ENCODE measurements at places on chromosomes 3 and 15.

- no peak for DNase-seq
These were observed 96.4 kb upstream of the NANOGP8 start for GRCh38 chr15:35181538-35181937.

DNA sequence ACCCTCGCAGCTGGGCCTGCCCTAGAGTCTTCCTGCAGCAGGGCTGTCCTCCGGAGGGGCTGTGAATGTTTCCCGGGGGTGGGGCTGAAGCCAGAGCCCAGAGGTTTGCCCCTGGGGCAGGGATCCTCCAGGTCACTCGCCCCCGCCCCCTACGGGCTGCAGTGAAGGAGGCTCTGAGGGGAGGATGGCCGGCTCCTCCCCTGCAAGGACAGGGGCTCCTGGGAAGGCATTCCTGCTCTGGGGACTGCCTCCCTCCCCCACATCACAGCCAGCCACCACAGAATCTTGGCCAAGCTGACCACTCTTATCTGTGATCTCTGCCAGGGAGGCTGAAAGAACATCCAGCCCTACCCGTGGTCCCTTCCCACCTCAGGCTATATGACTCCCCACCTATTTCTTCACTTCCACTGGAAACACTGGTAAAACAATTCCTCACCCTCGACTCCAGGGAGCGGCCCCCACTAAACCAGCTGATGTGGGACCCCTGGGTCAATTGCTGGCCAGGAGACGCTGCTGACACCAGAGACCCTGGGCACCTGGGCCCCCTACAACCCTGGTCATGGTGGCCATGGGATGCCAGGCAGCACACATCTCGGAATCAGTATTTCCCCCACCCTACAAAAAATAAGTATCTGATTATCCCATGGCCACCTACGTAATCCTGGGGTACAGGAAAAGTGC is 66.0 kb downstream of the HMCES start:
- DNase-seq = no peak

DNA sequence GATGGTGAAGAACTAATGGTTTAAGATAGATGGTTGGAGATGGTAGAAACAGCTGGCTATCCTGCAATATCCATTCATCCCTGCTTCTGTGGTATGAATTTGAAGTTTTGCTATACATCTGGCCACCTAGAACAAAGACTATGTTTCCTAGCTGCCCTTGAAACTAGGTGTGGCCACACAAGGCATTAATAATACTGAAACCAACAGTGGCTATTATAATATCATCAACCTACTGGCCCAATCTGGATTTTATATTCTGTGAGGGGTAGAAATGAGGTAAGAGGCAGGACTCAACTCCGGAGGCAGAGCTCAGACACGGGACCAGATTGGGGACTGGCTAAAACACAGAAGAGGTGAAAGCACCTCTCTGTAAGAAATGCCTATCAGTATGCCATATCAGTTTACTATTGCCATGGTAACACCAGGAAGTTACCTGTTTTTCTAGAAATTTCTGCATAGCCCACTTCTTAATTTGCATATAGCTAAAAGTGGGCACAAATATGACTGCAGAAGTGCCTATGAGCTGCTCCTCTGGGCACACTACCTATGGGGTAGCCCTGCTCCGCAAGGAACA is 8.4 kb downstream of the IFT80 start:
- no peak for DNase-seq

- DNase-seq = no peak
These were observed 6.7 kb downstream of the SPPL2A start for GRCh38 chr15:50758712-50759205.

- no peak for DNase-seq
These were observed 11.2 kb downstream of the CLN6 start for GRCh38 chr15:68218331-68218730.

DNA sequence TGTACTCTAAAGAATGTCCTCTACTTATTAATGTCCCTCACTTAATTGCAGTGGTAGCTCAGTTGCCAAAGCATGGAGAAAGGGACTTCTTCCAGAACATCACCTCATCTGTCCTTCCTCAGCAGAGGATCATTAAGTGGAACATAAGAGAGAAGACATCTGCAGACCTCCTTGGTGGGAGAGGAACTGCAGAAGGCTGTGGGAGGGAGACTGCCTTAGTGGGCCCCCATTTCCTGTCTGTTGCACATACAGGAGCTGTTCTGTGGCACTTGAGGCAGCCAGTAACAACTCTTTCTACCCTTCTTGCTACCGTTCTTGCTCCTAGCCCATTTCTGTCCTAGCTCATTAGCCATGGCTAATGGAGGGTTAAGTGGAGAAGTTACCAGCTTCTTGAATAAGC is 33.6 kb downstream of the HPS3 start:
- DNase-seq = no peak

Data from D721Med (cell line).